ENCODE measurements at places on chromosomes 3 and 15. TPM values are rescaled to one million over a fixed set of nuclear protein-coding genes. Genes with fewer than 3 reads are reported as not detected.

Gene GUCA1C
- not detected for total RNA-seq

Gene GABRR3
- not detected for total RNA-seq

Gene KBTBD12
- 0.29 TPM for total RNA-seq

Gene OXTR
- 3.1 TPM for total RNA-seq

Gene LMOD3
- total RNA-seq = not detected

Gene FAM81A
- 0.58 TPM for total RNA-seq

Gene PARP9
- 11.3 TPM for total RNA-seq

DNA sequence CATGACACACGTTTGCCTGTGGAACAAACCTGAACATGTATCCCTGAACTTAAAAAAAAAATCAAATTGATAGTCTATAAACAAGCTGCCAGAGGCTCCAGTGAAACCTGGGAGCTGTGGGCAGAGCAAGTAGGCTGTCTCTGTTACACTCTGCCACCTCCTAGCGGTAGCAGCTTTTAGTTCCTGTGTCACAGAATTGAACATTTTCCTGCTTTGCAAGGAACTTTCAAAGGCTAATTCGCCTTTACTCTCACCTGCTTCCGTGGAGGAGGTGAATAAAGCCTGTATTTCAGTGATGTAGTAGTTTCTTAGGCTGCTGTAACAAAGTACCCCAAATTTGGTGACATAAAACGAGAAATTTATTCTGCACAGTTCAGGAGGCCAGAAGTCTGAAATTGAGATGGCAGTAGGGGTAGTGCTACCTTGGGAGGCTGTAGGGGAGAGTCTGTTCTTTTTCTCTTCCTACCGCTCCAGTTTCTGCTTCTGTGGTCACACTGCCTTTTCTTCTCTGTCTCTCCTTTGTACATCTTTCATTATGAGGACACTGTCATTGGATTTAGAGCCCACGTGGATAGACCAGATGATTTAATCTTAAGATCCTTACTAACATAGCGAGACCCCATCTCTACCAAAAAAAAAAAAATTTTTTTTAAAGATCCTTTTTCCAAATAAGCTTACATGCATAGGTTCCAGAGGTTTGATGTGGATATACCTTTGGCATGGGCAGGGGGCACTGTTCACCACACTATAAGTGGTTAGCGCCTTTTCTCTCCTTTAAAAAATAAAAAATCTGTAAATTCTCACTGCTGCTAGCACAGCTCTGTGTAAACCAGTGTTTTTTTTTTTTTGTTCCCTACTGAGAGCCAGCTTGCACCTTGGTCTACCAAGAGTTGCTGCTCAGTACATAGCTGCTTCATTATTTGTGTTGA is 25.3 kb downstream of the FBXO22 start:
- DNase-seq = no peak

DNA sequence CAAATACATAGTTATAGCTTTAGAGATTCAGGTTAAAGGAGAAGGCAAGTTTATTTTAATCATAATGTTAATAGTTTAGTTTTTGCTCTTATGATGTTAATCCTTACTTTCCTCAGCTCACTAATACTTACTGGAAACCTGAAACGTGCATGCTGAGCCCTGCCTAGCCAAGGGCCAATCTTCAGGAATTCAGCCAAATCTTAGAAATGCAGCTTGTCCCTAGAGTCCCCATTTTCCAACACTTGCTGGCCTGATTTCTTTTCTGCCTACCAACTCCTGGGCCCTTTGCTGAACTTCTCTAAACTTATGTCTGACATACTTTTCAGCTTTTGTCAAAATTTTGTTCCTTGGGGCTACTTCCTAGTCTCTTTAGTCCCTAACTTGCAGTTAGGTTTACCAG is 22.8 kb downstream of the BCHE start:
- DNase-seq = no peak

DNA sequence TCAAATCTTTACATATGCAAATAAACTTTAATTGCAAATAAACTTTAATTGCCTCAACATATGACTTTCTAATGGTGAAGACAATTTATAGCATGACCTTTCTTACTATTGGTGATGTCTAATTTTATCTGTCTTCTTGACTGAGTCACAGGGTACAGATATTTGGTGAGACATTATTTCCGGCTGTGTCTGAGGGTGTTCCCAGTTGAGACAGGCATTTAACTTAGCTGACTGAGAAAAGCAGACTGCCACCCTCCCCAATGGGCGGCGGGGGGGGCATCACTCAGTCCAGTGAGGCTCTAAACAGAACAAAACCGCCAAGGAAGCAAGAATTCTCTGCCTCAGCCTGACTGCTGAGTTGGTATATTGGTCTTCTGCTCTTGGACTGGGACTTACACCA is 160.0 kb downstream of the TBL1XR1 start:
- DNase-seq = no peak

DNA sequence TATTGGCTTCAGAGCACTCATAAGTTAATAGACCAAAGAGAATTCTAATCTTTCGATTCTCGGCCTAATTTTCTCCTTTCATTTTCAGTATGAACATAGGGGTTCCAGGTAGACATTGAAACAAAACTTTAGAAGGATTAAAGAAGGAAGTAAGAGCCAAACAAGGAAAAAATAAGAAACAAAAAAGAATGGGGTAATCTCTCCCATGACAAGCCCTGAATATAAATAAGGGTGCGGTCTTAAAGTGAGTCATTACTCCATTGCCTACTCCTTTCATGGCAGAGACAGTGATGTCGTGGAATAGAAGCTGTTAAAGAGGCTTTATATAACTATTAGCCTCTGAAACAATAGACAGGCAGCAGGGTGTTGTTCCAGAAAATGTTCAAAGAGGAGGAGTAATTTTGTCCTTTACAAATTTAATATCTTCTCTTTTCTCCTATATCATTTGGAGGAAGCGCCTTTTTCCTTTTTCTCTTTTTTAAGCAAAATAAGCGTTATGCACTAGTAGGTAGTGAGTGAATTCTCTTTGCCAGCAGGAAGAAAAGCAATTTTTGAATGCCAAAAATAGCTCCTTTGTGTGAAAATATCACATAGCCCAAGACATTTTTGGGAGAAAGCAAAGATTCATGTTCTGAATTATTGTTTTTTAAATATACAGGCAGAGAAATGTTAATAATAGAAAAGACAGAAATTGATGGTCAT is 607.9 kb upstream of the KCNMB2 start:
- DNase-seq = no peak

GRCh38 chr3:134339913-134340312 is 34.3 kb downstream of the AMOTL2 start:
- DNase-seq = no peak

- no peak for DNase-seq
Measured at GRCh38 chr15:101022306-101022705, 103.1 kb downstream of the LRRK1 start.

DNA sequence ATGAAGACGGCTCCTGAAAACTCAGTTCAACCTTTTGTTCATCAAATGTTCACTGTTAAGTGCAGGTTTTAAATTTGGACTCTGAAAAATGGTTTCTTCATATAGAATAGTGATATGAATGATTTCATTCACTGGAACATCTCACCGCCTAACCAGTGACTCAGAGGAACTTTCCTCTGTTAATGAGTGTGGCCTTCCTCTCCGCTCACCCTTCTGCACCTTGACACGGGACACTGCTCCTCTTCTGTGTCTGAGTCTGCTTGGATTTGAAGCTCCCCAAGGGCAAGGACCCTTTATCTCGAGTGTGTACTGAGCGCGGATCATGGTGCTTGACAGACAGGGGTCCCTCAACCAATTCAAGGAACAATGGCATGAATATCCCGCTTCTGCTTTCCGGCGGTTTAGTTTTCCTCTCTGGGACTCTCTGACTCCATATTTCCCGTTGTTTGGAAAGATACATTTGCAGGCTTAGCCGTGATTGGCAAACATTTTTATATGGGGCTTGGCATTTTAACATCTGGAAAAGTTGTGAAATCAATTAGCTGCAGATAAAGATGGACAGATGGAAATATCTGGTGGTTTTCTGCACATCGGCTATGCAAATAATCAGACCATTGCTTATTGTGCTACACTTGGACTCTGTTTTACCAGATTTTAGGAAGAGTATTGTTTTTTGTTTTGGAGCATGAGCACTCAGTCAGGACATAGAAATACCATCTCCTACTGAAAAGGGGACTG is 20.9 kb downstream of the KBTBD8 start:
- DNase-seq = no peak

DNA sequence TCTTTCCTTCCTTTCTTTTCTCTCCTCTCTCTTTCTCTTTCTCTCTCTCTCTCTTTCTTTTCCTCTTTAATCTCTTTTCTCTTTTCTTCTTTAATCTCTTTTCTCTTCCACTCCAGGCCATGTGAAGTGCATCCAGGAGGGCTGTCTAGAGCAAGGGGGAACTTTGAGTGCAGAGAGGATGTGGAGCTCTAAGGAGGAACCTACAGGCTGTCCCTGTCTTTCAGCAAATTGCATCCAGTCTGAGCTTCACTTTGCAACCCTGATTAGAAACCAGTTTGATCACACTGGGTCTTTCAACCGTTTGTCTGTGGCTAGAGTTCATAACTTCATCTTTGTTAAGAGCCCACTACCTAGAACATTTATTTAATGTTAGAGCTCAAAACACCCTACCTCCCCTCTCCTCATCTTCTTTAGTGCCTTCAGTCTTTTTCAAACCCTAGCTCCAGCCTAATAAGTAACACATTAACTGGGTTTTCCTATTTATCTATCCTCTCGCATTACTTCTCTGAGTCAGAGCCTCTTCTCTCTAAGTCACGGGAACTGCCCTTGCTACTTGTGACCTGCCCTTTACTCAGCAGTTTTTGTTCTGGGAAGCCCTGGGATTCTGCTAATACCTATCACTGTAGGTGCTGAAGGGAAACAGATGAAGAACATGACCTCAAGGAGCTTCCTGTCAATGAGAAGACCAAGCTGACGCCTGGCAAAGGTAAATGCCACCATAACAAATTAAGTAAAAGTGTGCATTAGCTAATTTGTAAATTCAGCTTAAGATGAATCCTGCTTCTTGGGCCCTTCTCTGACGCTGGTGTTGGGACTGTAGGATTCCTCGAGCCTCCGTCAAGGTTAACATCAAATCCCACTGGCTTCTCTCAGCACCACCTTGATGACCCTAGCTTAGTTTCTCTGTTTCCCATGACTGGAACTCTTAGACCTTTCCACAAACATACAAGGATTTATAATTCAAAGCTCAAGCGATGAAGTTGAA is at the start of gene GCNT3:
TSS of gene GCNT3 (plus strand) at position 508 of the 985 bp plus-strand sequence. CDS start 6,456 bp downstream, outside the sequence.
- no peak for DNase-seq

DNA sequence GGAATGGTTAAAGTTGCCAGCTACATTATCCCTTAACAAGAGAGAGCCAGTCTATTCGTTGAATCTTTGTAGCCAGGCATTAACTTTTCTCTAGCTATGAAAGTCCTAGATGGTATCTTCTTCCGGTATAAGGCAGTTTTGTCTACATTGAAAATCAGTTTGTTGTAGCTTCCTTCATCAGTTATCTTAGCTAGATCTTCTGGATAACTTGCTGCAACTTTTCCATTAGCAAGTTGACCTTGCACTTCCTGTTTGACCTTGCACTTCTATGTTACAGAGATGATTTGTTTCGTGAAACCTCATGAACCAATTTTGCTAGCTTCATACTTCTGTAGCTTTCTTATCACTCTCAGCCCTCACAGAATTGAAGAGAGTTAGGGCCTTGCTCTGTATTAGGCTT is 24.1 kb downstream of the TOPAZ1 start:
- no peak for DNase-seq

DNA sequence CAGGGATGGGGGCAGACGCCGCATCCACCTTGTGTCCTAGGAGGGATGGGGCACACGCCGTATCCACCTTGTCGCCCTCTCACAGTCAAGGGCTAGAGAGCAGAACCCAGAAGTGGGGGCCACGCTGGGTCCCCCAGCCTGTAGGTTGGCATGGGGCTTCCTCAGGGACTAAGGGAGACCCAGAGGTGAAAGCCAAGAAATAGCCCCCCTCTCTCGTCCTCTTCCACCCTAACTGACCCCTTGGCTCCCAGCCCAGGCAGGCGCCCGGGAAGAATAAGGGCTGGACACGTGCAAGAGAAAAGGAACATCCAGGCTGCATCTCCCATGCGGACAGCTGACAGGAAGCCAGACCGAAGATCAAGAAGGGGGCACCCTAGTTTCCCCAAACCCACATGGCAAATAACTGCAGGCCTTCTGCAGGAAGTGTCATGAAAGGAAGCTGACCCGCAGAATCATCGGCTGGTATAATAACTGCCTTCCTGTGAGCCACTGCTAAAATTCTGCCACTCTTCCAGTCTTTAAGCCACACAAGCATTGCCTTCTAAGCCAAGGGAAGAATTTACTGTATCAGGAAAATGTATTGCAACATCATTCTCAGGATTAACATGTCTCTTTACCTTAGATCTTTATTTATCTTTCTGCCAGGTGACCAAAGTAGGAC is 38.5 kb upstream of the TFRC start:
- no peak for DNase-seq

- DNase-seq = no peak
Measured at GRCh38 chr3:61997101-61997500, 376.2 kb downstream of the FEZF2 start.

DNA sequence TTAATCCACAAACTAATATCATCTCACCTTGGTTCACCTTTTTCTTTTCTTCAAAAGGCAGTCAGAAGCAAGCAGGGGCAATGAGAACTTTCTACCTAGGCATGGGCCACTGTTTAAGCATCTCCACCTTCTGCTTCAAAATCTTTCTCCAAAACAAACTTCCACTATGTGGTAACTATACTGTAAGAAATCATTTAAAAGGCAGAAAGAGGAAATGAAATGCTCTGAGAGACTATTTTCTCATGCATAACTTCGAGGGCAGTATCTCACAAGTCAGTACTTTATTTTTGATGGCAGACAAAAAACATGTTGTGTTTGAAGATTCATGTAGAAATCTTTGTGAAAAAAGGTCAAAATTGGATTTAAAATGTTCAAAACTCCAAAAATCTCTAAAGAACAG is 419.7 kb downstream of the ZBTB20 start:
- DNase-seq = no peak

DNA sequence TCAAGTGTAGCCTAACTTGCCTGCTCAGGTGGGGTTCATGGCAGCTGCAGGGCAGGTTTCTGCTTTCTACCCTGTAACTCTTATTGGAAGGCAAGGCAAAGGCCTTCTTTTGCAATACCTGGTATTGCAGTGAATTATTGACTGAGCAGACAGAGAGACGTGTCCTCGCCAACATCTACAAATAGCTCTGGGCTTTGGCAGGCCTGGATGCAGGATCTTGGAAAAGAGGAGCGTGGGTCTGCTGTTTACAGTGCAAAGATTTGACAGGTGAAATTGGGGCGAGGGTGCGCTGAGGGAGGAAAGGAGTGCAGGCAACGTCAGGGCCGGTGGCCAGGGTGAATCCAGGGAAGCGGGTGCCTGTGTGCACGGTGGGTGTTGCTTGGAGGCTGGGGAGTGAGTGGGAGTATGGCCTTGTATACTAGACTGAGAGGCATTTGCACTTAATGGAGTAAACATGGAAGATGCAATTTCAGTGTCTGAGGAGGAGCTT is 44.5 kb downstream of the ST6GAL1 start:
- no peak for DNase-seq

DNA sequence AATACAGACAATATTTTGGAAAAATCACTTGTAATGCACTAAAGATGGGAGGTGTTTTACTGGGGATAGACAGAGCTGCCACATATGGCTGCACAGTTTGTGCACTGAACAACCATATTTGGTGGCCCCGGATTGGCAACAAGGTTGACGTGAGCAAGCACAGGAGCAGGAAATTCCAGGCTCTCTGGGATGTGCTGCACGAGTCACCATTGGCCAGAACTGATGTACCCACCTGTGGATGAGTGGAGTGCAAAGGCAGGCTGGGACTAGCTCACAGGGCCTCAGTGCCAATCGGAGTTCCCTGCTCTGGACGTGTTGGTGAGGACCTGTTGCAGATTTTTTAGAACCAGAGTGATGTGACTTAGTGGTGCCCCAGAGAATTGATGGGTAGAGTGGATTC is 42.0 kb upstream of the SCAANT1 start:
- no peak for DNase-seq

Data from progenitor cell of endocrine pancreas (in vitro differentiated cells).